Activated naive CD4-positive, alpha-beta T cell treated with anti-CD3 and anti-CD28 coated beads, Interleukin-2, amount 50 U/mL, for 16 hours (primary cell): ENCODE measurements at places on chromosomes 11 and 22.

DNA sequence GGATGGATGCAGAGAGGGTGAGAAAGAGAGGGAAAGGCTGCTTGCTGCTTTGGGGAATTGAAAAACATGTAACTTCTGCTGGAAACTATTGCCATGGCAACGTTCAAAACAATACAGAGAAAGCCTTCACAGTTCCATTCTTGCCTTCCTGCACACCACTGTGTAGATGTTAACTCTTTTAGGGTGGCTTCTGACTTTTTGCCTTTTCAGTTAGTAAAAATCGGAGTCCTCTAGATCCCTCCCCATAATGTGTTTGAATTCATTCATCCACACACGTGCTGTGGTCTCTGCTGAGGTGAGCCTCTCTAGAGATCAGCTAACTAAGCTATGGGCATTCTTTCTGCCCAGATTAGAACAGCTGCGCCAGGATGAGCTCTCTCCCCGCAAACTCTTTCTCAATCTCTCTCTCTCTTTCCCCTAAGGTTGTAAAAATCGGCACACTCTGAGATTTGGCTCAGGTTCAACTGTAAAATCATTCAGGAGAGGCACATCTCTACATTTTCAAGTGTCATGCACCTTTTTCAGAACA is 1178.3 kb downstream of the LRRC4C start:
- no peak for DNase-seq

GRCh38 chr11:15943418-15944197 is 412.7 kb downstream of the SOX6 start:
- DNase-seq = no peak

DNA sequence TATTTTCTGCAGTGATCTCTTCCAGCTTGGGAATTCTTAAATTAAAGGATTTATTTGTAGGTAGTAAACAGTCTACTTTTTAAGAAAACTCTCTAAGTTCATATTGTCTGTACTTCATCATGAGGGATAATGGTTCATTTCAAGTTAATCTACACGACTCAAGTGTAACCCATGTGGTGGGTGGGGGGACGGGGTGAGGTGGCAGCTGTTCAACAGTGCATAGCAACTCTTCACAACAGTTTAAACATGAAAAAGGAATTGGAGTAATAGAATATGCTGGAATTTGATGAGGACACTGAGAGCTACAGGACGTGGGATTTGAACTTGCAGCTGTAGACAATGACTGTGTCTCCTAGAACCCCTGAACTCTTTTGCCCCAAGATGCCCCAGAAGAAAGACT is 20.8 kb downstream of the BARX2 start:
- DNase-seq = no peak

DNA sequence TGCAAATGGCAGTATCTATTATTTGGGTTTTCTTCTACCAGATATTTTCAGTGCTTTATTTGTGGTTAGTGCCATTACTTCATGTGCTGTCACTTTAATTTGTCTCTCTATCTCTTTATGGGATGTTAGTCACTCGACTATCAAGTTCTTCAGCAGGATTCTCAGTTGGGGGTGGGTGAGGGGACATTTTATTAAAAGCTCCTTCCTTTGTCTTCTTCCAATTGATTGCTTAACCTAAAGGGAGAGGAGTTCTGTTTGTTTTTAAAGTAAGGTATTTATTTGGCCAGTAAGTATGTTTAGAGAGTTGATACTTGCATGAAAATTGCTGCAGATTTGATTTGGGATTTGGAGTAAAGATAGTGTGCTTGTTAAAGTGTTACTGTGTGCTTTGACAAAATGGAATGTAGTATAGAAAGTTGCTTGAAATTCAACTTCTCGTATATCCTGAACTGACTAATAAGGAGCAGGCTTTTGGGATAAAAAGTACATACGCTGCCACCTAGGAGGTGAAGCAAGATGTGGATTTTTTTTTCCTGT is 10.3 kb downstream of the YAP1 start:
- DNase-seq = no peak

DNA sequence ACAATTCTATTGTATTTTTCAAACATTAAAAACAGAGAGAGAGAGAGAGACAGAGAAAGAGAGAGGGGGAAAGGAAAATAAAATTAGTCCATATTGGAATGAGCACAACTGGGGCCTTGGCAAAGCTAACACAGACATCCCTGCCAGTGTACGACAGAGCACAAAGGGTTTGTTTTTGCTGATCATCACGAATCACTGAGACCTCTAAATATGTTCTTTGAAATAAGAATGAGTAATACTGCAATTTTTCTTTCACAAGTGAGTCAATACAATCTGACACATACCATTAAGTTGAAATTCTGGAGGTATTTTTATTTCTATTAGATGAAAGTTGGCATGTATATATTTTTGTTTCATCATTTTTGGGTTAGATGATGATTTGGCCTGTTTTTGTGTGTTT is 27.0 kb upstream of the LRRC4C start:
- no peak for DNase-seq

GRCh38 chr11:59259867-59260475 is 47.2 kb upstream of the MPEG1 start:
- DNase-seq = no peak

- no peak for DNase-seq
These were observed 46.4 kb downstream of the IGLL5 start for GRCh38 chr22:22933807-22934542.

DNA sequence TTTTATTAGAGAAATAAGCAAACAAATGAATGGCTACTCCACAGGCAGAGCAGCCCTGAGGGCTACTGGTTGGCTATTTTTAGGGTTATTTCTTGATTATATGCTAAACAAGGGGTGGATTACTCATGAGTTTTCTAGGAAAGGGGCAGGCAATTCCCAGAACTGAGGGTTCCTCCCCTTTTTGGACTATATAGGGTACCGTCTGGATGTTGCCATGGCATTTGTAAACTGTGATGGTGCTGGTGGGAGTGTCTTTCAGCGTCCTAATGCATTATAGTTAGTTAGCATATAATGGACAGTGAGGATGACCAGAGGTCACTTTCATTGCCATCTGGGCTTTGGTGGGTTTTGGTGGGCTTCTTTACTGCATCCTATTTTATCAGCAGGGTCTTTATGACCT is 19.2 kb downstream of the SLC22A6 start:
- DNase-seq = no peak

GRCh38 chr11:100932474-100933100 is 197.0 kb downstream of the PGR start:
- DNase-seq = no peak

DNA sequence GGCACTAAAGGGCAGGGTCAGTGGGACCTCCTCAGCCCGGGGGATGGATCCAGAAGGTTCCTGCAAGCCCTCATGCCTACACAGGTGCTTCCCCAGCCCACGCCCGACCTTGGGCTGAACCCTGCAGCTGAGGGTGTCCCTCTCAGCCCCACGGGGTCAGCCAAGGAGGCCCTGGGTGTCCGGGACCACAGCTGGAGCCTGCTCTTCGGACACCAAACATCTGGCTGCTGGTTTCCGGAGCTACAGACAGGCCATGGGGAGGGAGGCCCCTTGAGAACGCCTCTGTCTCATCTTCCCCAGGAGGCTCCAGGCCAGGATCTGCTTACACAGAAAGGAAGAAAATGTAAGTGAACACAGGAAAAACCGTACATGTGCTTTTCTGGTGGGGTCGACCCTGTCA is 355.7 kb downstream of the MN1 start:
- no peak for DNase-seq

DNA sequence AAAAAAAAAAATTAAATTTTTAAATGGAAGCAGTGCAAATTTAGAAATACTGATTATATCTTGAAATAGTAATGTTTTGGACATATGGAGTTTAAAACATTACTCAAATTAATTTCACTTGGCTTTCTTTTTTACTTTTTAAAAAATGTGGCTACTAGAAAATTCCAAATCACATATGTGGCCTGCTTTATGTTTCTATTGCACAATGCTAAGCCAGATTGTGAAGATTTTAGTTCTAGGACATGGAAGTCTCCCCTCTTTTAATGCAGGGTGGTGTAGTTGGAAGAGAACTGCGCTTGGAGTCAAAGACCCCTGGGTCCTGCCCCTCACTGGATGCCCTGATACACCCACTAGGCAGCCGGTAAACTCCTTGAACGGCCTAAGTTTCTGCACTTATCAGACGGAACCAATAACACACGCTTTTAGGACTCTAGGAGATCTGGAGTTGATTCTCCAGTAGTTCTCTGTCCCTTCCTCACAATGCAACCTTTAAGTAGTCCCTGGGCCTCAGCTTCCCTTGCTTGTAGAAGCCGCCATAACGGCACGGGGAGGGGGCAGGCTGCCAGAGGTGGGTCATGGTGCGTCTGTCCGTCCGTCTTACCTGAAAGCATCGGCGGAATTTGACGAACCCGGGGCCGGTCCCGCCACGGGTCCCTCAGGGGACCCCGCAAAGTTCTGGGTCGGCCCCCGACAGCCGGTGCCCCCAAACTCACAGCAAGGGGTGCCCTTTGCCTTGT is 505 bp downstream of the FAM227A start:
- no peak for DNase-seq

- DNase-seq = no peak
These were observed 31.4 kb downstream of the NF2 start for GRCh38 chr22:29634847-29635246.

- DNase-seq = no peak
These were observed 2.8 kb upstream of the LIF start for GRCh38 chr22:30249049-30250038.

GRCh38 chr11:99327527-99327926 is 306.8 kb downstream of the CNTN5 start:
- no peak for DNase-seq

GRCh38 chr11:3086671-3087150 is 29.5 kb upstream of the CARS1 start:
- no peak for DNase-seq

- DNase-seq = no peak
These were observed 10.6 kb upstream of the NNMT start for GRCh38 chr11:114285599-114285998.

GRCh38 chr11:10522276-10522675 is 18.7 kb downstream of the RNF141 start:
- DNase-seq = no peak

DNA sequence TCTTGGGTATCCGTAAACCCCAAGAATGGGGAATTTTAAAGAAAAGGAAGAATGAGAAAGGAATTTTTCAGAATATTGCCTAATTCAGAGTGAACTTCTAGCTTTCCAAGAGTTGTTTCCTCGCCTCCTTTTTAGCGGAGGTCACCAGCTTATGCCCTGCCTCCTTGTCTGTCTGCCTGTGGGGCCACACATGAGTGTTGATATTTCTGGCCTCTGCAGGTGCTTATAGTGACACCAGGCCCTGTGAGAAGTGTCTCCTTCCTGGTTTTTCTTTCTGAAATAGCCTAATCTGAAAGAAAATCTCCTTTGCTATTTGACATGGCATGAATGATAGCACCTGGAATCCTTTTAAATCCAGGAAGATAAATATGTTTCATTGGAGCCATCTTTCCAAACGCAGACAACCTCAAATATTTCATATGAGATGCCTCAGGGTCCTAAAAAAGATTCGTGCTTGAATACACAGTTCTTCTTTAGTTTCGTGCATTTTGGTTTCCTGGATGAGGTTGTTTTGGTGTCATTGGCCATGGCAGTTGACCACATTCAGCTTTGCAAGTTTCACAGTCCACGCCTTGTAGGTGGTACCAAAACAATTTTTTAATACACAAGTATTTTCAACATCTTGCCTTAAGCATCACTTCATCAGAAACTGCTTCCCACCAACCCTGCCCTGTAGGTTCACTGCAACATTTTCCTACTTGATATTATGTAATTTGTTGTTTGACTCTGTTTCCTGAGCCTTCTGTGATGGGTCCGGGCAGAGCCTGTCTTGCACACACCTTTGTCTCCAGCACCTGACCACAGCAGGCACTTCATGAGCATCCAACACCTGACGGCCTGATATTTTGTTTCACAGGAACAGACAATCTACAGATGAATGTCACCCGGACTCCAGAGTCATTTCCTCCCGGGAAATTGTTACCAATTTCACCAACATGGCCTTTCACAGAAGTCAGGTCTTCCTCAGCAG is 159.4 kb downstream of the C11orf91 start:
- no peak for DNase-seq

- DNase-seq = no peak
These were observed 4.9 kb upstream of the CNTN5 start for GRCh38 chr11:99015634-99016454.

GRCh38 chr22:37492428-37493344 is 6.5 kb upstream of the MFNG start:
- DNase-seq = peak; percentile 52

GRCh38 chr11:17165247-17165890 is 42.4 kb downstream of the PIK3C2A start:
- no peak for DNase-seq

DNA sequence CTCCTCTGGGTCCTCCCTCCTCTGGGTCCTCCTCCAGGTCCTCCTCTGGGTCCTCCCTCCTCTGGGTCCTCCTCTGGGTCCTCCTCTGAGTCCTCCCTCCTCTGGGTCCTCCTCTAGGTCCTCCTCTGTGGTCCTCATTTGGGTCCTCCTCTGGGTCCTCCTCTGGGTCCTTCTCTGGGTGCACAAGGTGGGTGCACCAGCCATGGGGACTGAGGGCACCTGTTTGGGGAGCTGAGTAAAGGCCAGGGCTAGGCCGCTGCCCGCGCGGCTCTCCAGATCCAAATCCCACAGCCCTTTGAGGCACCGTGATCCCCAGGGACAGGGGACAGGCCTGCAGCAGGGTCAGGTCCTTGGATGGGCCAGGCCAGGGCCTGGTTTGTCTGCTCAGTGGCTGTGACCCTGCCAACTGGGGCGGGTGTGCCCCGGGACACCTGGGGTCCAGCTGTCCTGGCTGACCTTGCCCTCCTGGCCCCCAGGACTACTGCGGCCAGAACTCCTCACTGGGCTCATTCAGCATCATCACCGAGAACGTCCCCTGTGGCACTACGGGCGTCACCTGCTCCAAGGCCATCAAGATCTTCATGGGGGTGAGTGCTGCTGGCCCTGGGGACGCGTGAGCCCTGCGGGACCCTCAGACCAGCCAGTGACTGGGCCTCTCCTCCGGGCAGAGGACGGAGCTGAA is 12.7 kb downstream of the MUC2 start:
- no peak for DNase-seq

- DNase-seq = peak; percentile 49
These were observed 6.5 kb downstream of the ARSA start for GRCh38 chr22:50621356-50621880.

DNA sequence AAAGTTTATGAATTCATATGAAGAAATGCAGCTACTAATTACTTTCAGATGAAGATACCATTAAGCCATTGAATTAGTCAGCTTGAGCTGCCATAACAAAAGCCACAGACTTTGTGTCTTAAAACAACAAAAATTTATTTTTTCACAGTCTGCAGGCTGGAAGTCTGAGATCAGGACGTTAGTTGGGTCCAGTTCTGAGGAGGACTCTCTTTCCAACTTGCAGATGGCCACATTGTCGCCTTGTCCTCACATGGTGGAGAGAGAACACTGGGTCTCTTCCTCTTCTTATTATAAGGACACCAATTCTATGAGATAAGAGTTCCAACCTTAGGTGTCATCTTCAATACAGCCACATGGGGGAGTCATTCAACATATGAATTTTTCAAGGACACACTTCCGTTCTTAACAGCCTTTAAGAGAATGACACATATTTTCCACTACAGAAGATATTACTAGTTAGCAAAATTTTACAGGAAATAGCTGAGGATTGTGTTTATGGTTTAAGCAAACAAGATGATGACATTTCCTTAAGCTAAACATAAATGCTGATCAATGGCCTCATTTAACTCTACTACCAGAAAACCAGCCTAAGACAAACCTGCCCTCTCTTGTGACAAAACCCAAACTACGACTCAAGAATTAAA is 56.0 kb downstream of the DCUN1D5 start:
- DNase-seq = peak; percentile 21
